EL (cell line): ENCODE measurements at places on chromosomes 2 and 18.
A peak's percentile ranks its signal among the peaks of the same experiment; 100 is the strongest.

DNA sequence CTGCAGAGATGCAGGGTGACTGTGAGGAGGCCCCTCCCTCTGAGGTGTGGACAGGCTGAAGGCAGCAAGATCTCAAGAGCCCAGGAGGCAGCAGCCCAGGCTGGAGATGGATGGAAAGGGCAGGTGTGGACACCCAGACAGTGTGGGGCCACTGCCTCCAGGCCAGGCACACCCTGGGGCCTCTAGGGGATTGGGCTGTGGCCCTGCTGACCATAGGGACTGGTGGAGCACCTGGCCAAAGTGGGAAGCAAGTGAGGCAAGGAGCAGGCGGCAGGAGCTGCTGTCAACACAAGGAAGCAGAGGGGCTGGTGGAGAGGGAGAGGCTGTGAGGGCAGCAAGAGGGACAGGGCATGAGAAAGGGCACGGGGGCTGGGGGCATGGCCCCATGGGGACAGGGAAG, 10.8 kb downstream of the SNED1 start:
- DNase-seq: no peak

DNA sequence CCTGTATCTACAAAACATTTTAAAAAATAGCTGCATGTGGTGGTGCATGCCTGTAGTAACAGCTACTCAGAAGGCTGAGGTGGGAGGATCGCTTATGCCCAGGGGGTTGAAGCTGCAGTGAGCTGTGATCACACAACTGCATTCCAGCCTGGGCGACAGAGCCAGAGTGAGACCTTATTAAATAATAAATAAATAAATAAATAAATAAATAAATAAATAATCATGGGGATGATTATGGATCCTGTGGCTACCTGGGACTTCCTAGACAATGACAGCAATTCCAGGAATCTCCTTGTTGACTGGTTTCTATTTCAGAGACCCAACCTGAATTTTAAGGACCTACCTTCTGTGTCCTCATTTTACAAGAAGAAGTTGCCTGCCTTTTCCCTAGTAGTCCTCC, 91.5 kb downstream of the KCTD18 start:
- DNase-seq: no peak

- DNase-seq: no peak
These were observed 5.6 kb downstream of the CEP192 start for GRCh38 chr18:12996661-12997292.

DNA sequence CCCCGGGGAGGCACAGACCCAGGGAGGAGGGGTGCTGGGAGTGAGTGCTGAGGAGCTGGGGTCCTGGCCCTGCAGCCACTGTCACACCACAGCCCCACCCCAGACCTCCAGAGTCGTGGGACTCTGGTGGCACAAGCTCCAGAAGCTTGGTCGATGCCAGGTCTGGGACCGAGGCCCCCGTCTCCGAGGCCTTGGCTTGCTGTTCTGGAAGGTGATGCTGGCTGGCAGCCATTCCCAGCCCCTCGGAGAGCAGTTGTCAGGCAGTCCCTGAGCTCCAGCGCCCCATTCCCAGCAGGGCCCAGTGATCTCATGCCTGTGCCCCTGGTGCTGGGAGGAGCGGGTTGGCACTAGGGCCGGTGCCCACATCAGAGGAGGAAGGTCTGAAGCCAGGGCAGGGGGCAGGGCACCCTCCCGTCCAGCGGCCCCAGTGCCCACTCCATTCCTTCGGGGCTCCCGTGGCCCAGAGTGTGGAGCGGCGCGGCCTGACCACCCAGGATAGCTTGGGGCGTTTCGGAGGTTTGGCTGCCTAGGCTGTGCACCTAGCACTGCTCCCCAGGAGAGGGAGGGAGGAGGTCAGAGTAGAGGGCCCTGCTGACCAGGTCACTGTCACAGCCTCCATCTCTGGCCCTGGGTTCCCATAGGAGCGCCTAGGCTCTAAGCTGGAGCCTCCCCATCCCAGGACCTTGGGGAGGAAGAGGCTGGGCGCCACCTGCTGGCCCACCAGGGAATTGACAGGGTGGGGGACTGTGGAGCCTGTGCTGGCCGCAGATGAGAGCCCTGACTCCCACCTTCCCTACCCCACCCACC, 16.8 kb upstream of the ALPI start:
- DNase-seq: no peak

GRCh38 chr2:78486565-78486964, 538.9 kb upstream of the REG3G start:
- DNase-seq: no peak

DNA sequence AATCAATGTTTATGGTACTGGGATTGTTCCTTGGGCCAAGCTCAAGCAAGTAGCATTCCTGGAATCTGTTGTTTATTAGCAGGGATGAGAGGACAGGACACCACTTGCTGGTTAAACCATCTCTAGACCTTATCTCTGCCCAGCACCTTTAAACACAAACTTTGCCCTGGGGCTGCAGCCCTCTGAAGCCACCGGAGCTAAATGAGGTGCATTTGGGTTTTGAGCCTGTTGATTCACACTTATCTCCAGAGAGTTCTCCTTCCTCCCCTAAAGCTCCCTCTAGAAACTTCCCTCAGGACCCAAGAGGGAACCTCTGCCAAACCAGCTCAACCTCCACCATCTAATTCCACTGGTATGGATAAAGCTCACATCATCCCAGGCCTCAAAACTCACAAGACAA, 94.8 kb upstream of the EPAS1 start:
- no peak for DNase-seq

DNA sequence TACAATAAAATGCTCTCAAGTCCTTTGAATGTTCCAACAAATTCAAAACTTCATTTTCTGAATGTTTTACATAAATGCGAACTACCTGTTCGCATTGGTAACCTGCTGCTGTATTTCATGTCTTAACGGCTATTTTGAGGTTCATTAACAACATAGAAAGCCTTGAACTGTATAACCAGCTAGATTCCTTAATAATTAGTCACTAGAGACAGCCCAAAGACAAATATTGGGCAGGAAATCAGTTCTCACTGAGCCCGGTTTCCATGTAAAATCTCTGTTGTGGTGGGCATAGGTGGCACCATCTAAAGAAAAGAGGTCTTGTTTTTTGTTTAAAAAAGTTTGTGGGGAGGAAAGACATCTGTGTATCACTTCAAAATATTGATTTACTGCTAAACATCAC, 29.2 kb downstream of the PDIA6 start:
- DNase-seq: peak; percentile 32

GRCh38 chr18:50203801-50204604, 9.1 kb upstream of the MYO5B start:
- peak; percentile 37 for DNase-seq

DNA sequence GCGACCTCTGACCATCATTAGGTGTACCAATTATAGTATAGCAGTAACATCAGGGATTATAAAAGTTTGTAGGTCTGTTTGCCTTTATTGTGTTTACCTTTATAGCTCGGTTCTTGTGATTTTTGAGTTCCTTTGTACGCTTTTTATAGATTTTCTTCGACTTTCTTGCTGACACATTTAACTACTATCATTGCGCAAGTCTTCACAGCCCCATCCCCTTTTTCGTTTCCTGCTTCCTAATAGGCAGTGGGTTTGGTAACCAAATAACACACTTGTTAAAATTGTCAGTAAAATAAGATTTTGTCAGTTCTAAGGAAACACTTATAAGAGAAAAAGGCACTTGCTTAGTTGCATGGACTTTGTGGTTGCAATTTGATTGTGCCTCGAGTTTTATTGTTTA, 541.5 kb downstream of the LRP1B start:
- no peak for DNase-seq

DNA sequence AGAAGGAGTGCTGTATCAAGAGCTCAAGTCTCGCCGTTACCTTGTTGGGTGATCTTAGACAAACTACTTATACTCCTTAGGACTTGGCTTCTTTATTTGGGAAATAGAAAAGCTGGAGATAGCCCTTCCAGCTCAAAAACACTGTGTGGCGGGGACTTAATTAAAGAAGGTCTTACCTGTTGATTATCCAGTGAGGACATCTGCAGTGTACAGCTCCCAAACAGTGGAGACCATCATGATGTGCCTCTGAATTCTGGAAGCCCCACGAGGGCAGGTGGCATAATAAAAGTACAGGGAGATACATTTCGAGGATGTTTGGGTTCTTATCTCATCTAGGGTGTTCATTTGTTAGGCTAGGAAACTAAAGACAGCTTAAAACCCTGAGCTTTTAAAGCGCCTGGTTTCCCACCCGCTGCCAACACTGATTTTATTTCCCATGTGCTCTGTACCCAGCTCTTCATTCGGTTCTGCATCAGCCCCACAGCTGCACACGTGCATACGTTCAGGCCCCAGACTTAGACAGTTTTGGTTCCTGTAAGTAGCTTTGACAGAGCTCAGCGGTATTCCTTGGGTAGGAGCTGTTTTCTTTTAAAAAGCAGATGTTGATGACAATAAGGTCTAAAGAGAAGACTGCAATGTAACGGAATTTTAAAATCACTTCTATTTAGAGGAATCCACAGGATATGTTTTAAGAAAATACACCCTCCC, 80.5 kb upstream of the SIX2 start:
- DNase-seq: no peak

GRCh38 chr2:72126186-72127100, 21.2 kb downstream of the CYP26B1 start:
- DNase-seq: no peak

GRCh38 chr2:113192459-113193100, 18.8 kb downstream of the PSD4 start:
- no peak for DNase-seq

DNA sequence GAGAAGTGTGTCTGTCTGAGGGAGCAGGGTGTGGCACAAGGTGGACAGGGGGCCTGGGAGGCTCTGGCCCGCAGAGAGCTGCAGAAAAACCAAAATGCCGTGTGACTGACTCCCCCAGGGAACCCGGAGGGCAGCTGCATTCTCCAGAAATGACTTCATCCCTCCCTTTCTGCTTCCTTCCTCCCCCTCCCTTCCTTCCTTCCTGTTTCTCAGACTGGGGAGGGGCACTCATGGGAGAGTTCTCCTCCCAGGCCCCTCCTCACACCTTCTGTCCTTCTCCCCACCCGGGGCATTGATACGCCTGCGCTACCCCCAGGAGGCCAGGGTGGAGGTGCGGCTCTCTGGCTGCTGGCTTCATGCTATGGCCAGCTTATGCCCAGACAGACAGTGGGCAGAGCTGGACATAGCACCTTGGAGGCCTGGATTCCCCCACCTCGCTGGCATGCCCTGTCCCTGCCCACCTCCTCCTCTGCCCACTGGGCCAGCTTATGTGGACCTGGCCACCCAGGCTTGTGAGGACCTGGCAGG, 8.2 kb upstream of the GPR17 start:
- peak; percentile 96 for DNase-seq

DNA sequence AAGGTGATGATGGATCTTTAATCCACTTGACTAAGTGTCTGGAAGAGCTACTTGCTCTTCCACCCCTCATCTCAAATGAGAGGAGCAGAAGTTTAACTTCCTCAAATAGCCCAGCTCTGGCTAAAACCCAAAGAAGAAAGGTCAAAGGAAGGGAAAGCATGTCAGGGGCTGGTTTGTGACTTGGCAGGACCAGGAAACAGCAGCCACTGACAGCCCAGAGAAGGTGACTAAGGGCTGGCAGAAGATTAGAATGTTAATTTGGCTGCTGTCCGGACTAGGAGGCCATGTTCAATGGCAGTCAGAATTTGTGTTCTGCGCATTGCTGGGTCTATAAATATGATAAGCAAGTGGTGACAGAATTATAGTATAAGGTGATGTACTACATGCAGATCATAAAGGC, 386.2 kb downstream of the SETBP1 start:
- no peak for DNase-seq

GRCh38 chr2:3151153-3151918, 226.3 kb downstream of the EIPR1 start:
- no peak for DNase-seq

- no peak for DNase-seq
These were observed 1184.0 kb upstream of the GYPC start for GRCh38 chr2:125471963-125472362.

DNA sequence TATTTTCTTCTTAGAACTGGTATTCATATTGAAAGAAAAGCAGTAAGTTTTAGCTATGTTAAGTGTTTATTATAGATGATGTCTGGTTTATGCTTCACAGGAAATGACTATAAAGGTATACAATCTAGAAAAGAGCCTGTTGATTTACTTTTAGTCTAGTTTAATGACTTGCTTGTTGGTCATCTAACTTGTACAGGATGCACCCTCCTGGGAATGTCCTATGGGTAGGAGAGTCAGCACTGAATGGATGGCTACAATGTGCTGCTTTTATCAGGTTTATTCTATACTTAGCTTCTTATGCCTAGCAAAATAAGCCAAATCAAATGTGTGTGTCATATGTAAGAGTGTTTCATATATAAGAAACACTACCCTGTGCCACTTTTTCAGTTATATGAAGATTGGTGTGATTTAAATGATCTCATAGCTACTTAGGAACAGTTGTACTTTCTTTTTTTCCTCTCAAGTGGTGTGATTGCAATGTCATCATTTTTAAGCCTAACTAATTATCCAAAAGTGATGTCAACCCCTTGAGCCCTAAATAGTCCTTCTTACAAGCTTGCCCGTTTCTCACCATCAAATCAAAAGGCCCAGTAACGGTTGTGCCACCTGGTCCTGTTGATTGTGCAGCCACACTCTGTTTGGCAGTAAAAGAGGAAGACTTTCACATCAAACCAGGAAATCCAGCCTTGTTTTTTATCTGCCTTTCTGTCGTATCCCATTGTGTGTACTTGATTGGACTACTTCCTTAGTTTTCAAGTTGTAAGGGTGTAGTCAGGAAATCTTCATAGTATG, 176.0 kb downstream of the DIS3L2 start:
- peak; percentile 8 for DNase-seq

DNA sequence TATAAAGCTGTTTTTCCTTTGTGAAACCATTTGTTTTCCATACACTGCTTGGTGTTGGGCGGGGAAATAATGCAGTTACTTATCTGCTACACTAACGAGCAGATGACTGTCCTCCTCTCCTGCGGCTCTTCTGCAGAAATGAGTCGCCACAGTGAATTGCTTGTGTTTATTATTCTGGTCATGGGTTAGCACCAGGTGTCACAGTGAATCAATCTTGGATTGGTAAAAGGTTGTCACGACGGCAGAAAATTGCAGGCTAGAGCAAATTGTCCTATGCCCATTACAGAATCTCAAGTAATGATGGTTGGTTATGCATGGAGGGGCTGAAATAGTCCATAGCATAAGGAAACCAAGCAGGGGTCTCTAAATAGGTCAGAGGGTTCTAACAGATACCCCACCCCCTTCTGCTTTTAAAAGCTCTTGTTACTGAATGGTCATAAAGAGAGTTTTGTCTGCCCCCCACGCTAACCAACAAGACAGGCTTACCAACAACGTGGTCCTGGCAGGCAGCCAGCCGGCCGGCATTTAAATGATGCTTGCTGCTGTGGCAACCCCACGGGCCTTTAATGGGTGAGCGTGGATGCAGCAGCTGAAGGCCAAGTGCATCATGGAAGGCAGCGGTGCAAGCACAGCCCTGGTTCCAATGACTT, 29.5 kb downstream of the RAB31 start:
- peak; percentile 50 for DNase-seq

- DNase-seq: no peak
These were observed 17.1 kb upstream of the YWHAQ start for GRCh38 chr2:9647884-9648283.
